ENCODE measurements at places on chromosomes 6 and 20. TPM values are rescaled to one million over a fixed set of nuclear protein-coding genes. Genes with fewer than 3 reads are reported as not detected.
A peak's percentile ranks its signal among the peaks of the same experiment; 100 is the strongest.

The DLL1 gene
- polyA plus RNA-seq, result 2.6 TPM

The PRR18 gene
- polyA plus RNA-seq, result not detected

- DNase-seq, result no peak
Observed at GRCh38 chr6:16446273-16446672, 207.9 kb downstream of the GMPR start.

The SIGLEC1 gene
- 1.9 TPM for polyA plus RNA-seq

The NKAIN4 gene
- polyA plus RNA-seq, result not detected

- DNase-seq, result no peak
Observed at GRCh38 chr6:169652896-169653295, 48.9 kb downstream of the WDR27 start.

The STK4 gene
- 7.9 TPM for polyA plus RNA-seq

- peak; percentile 50 for DNase-seq
Observed at GRCh38 chr6:14882394-14883026, 363.4 kb upstream of the JARID2 start.

The VWA7 gene
- 4.0 TPM for polyA plus RNA-seq

The SGK2 gene
- polyA plus RNA-seq, result 0.71 TPM

The MUCL3 gene
- polyA plus RNA-seq, result 0.03 TPM

The KCNK16 gene
- not detected for polyA plus RNA-seq

GRCh38 chr6:105509506-105510331, 106.8 kb upstream of the PREP start:
- DNase-seq, result peak; percentile 68

The SNAI1 gene
- 0.95 TPM for polyA plus RNA-seq

DNA sequence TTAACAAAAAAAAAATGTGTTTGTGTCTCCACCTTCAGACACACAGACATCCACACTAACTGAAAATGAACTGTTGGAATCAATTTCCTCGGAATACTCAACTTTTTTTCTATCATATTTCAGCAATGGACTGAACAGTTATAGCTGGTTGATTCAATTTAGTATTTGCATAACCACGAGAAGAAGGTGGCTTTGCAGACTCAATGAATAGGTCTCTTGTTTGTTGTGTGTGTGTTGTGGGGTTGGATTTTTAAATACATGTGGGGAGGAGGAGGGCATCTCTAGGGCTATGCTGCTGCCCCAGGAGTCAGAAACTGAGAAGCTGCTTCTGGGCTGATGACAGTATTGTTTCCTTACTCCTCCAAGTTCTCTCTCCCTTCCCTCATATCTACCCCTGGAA, 28.7 kb downstream of the TFAP2A start:
- DNase-seq, result no peak

DNA sequence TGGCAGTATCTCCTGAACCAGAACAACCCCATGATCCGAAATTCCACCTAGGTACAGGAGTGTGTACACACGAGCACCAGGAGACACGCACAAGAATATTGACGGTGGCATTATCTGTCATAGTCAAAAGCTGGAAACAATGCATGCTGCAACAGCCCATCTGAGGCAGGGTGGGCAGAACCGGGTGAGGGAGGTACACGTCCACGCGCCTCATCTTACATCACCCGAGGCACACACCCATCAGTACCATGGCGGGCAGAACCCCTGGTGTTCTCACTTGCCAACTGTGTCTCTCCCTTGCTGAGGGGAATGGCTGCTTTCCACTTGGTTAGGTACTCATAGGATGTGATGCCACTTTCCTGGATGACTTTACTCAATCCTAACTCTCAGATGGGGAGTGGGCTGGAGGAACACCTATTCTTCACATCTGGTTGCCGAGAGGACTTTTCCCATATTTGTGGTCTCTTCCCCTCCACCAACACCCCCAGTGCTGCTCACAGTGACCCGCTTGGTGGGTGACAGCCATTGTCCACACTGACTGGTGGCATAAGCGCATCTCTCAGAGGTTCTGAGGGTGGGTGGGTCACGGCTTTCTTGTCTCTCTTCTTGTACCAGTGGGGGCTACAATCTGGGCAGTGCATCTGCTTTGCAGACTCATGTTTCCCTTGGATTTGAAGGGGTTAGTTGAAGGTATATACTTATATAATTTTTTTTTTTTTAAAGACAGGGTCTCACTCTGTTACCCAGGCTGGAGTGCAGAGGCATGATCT, 13.5 kb downstream of the PPP1R3G start:
- DNase-seq, result no peak
